ENCODE measurements at places on chromosomes 12 and 14.

- no peak for DNase-seq
Observed at GRCh38 chr12:118371321-118372282, 1.1 kb downstream of the TAOK3 start.

- DNase-seq = no peak
Observed at GRCh38 chr12:21073129-21073528, 57.9 kb upstream of the SLCO1B1 start.

- DNase-seq = no peak
Observed at GRCh38 chr12:14327711-14328110, 37.8 kb upstream of the ATF7IP start.

DNA sequence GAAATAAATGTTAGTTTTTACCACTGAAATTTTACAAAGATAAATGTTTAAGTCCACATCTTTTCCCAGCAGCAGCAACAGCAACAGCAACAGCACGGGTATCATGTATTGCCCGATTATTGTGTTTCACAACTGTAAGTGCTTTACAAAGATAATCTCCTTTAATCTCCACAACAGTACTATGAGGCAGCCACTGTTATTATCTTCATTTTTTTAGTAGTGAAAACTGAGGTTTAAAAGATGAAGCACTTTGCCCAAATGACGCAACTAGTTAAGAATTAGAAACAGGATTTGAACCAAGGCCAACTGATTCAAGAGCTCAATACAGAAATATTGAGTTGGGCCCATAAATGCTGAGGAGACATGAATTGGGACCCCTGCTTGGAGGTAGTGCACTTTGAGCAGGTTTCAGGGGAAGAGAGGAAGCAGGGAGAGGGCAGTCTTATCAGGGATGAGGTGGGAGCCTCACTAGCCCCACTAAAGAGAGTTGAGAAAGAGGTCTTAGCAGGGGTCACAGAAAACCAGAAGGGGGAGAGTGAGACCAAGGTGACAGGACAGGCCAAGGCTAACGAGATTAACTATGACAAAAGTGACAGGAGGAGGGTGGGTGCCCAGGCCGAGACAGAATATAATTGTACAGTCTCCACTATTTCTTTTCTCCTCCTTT is 15.3 kb downstream of the KRT2 start:
- DNase-seq = no peak

DNA sequence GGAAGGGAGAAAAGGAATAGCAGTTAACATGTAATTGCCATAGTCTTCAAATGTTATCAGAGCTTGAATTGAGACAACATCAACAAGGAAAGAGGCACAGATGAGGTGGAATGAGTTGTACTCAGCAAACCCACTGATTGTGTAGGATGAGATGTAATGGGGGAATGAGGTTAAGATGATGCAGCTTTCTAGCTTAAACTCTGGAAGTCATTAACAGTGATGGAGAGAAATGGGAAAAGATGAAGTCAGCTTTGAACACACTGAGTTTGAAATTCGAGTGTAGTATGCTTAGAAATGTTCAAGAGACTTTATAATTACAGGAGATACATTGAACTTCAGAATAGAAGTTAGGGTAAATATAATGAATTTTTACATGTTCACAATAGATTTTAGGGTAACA is 106.9 kb downstream of the PRKD1 start:
- no peak for DNase-seq

GRCh38 chr12:92140156-92140555 is 5.5 kb downstream of the BTG1 start:
- no peak for DNase-seq

DNA sequence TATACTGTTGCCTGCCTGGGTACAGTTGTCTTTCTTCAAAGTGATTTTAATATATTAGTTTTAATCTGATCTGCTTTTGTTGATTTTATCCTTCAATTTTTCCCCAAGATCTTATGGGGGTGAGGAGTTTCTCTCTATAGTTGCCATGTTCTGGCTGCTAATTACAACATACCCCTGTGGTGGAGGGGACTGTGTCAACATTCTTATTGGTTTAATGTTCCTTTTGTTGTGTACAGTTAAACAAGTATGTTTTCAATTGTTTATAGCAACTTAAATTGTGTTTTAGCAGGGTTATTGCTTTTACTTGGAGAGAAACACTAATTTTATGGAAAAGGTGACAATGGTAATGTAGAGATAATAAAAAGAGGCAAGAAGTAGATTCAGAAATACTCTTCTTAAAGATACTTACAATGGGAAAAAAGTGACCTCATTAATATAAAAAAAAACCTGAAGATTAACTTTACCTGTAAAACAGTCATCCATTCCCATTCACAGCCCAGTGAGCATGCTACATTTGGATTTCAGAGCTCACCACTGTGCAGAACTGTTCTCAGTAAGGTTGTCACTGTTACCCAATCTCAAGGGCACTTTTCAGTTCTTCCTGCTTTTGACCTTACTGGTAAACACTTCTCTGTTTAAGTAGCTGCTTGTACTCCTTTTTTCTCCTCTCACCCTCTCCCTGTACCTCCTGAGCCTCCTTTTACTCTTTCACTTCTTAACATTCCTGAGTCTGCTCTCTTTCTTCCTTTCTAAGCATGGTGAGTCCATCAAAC is 8.1 kb upstream of the LRRK2 start:
- DNase-seq = no peak

GRCh38 chr14:63045612-63046320 is 508 bp upstream of the KCNH5 start:
- DNase-seq = peak; percentile 44

DNA sequence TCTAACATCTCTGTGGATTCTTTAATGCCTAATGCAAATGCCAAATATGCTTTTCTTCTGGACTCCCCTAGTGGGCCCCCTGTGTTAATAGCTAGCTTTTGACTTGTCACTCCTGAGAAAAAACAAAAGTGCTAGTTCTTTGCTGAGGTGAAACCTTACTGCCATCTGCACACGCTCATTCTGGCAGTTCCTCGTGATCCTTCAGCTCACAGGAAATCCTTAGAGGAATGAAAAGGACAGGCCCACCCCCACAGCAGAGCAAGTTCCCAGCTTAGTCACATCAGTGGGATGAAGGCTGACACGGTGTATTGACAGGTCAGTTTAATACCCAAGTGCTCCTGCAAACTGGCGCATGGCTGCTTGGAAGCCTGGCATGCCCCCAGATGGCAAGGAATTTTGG is 165.1 kb upstream of the ATP2B1 start:
- DNase-seq = no peak

GRCh38 chr12:45174595-45174994 is 41.3 kb upstream of the ANO6 start:
- DNase-seq = no peak

- DNase-seq = no peak
Observed at GRCh38 chr12:65900912-65901672, 76.8 kb downstream of the HMGA2 start.

- no peak for DNase-seq
Observed at GRCh38 chr14:80455031-80455430, 243.7 kb upstream of the DIO2 start.

DNA sequence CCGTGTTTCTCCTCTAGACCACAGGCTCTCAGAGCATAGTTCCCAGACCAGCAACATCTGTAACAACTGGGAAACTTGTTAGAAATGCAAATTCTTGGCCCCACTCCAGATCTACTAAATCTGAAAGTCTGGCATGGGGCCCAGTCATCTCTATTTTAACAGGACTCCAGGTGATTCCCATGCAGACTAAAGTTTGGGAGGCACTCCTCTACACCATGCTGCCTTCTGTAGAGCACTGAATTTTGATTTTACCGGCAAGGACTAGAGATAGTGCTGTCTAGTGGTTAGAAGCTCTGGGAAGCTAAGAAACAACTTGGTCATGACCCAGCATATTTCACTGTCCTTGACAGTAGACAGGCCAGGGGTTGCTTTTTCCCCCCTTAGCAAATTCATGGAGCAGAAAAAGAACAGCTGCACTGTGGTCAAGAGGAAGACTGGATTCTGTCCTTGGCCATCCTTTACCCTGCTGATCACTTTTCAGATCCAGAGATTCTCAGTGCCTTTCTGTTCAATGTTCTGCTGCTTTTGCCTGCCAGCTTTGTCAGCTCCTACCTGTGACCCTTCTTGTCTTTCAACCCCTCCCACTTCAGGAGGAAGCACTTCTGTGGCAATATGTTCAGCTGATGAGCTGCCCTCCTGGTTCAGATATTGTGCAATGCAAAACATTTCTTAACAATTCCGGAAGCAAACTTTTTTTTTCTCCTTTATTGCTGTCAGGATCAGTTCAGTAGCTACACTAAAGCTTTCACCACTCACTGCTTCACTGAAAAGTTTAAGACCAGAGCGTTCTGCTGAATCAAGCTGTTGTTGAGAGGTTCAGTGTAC is 133.8 kb upstream of the NUDT4 start:
- peak; percentile 94 for DNase-seq

DNA sequence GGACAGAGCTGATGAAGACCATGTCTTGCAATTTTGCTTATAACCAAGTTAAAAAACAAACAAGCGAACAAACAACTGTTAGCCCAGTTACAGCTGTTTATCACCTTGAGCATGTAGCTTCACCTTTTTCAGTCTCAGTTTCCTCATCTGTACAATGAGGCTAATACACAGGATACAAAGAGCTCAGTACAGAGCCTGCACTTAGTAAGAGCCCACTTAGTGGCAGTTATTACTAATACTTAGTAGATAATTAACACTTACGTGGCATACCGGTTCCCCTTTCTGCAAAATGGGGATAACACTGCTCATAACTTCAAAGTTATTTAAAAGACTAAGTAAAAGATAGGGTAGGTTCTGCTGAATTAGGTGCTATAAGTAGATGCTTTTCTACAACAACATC is 228.0 kb downstream of the MON2 start:
- no peak for DNase-seq

DNA sequence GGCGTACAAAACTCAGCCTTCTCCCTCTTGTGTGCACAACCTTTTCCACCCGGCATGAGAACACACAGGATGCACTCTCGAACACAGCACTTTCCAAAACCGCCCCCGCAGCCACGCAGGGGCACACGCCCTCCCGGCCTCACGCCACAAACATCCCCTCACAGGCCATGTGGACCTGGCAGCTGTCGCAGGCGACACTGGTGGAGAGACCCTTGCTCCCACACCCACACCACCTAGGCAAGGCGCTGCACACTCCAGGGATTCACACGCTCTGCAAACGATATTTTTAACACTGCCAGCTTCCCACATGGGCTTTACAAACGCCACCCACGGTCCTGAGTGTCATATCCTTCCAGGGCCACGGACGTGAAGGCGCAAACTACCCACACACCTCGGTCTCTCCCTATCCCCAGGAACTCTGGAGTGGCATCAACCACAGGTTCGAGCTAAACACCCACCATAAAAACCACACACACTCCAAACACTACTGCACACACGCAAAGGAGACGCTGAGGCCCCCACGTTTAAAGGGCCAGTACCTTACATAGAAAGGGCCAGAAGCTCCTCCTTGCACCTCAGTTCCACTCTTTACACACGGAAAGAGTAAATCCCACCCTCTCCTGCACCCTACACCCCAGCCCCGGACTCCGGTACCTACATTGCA is 12.4 kb upstream of the ITGB7 start:
- DNase-seq = no peak

GRCh38 chr12:45725631-45726602 is 3.6 kb upstream of the ARID2 start:
- DNase-seq = peak; percentile 86

- no peak for DNase-seq
Observed at GRCh38 chr14:22556021-22556989, 32.7 kb downstream of the DAD1 start.

DNA sequence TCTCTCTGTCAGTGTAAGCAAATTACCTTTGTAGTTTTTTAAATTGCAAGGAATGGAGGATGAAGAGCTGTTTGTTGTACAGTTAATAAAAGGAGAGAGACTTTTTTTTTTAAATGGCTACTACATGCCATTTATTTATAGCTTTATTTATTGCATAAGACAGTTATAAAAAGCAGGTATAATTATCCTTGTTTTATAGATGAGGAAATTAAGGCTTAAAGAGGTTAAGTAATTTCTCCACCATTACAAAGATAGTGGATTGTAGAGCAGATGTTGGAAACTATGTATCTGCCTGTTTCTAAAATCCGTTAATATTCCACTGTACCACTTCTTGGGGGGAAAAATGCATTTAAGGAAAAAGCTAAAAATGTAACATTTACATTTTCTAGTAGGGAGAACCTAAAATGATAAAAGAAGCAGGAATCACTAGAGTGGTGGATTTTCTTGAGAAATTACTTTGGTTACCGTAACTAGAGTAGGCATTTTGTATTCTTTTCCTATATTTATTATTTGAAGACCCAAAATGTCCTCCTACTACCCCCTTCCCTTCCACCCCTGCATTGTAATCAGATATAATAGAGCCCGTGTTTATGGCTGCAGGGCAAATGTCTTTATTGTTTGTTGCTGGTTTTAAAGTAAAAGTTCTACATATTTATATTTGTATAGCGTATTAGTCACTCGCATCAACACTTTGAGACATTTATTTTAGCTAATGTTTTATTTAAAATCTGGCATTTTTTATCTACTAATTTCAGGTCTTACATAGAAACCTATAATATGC is 2.3 kb downstream of the SNAPC1 start:
- no peak for DNase-seq

DNA sequence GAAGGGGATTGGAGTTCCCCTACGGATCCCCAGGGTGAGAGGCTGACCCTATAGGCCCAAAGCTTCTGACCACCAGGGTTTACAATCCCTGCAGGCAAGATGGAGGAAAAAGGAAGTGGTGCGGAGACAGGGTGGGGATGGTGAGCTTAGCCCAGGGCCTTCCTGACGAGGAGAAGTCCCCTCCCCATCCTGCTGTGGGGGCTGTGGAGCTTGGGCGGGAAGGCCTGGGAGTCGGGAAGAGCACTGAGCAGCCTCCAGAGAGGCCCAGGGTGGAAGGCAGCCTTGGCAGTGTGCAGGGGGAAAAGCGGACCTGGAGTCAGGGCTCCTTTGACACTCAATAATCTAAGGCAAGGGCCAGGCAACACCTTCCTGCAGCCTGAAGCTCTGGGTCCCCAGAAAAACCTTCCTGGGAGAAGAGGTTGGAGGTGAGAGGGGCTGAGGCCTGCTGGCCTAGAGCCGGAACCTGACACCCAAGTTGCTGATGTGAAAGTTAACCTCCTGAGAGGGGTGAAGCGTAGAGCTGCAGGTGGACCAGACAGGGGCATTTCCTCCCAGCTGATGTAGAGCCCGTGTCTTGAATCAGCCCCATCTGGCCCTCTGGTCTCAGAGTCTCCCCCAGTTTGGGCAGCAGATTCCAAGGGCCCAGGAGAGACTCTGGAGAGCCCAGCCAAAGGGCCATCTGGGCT is 6.0 kb downstream of the HDAC7 start:
- no peak for DNase-seq

- DNase-seq = no peak
Observed at GRCh38 chr12:18982226-18982949, 147.1 kb upstream of the PLEKHA5 start.

GRCh38 chr12:20393707-20394106 is 25.4 kb downstream of the PDE3A start:
- no peak for DNase-seq

DNA sequence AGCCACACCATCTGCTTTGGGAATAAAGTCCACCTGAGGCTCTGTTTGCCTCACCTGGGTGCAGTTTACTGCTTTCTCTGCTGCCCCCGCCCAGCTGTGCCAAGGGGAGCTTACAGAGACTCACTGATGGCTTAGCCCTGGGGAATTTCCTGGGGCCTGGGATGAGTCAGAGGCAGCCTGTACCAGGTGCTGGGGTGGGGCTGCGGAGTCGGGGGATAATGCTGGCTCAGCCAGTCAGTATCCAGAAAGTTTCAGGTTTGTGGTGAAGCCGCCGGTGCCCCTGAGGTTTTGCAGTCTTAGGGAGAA is 22.3 kb downstream of the PLEKHG3 start:
- DNase-seq = no peak

- DNase-seq = no peak
Observed at GRCh38 chr14:85090681-85091080, 439.3 kb upstream of the FLRT2 start.
